NCI-H526 (cell line): ENCODE measurements at places on chromosomes 12 and 14.
A peak's percentile ranks its signal among the peaks of the same experiment; 100 is the strongest.

DNA sequence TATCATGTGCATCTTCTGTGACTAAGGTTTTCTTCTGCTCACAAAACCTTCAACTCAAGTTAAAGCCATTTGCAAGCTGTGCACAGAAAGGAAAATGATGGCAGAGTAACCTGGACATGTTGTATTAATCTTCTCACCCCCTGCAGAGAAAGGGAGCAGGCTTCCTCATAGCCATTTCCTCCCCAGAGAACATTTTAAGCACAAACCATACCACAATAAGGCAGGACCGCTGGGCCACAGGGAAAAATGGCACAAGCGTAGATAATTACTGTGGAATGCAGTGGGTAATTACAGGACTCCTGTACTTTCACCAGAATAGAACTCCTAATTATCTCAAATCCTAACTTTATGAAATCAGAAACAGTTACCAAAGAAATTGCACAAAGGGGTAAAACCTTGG is 215.7 kb downstream of the KIF21A start:
- no peak for DNase-seq

DNA sequence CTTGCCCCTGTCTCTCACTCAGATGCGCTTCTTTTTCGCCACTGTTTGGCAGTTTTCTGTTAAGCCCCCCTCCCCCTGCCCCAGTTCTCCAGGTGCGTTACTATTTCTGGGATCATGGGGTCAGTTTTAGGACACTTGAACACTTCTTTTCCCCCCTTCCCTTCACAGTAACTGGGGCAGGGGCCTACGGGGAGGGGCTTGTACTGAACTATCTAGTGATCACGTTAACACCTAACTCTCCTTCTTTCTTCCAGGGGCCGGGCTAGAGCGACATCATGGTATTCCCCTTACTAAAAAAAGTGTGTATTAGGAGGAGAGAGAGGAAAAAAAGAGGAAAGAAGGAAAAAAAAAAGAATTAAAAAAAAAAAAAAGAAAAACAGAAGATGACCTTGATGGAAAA is 3.7 kb downstream of the PABPN1 start:
- no peak for DNase-seq

GRCh38 chr12:98509063-98509462 is 6.3 kb upstream of the TMPO start:
- DNase-seq: no peak

DNA sequence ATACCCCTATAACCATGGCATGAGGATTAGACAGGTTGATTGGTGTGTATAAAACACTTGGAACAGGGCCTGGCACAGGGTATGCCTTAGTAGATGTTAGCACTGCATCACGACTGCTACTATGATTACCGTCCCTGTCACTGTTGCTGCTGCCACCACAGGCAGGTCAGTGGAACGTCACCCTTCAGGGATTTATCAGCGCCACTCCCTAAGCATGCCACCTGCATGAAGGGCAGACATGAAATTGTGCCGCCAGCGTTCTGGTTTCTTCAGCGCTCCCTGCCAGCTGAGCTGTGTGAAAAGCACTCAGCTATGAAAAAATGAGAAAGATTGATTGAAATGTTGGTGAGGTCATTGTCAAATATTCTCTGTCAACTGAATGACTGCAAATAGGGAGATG is 477.0 kb downstream of the DPF3 start:
- DNase-seq: peak; percentile 4

GRCh38 chr14:74308695-74309094 is 6.0 kb upstream of the ABCD4 start:
- DNase-seq: no peak

DNA sequence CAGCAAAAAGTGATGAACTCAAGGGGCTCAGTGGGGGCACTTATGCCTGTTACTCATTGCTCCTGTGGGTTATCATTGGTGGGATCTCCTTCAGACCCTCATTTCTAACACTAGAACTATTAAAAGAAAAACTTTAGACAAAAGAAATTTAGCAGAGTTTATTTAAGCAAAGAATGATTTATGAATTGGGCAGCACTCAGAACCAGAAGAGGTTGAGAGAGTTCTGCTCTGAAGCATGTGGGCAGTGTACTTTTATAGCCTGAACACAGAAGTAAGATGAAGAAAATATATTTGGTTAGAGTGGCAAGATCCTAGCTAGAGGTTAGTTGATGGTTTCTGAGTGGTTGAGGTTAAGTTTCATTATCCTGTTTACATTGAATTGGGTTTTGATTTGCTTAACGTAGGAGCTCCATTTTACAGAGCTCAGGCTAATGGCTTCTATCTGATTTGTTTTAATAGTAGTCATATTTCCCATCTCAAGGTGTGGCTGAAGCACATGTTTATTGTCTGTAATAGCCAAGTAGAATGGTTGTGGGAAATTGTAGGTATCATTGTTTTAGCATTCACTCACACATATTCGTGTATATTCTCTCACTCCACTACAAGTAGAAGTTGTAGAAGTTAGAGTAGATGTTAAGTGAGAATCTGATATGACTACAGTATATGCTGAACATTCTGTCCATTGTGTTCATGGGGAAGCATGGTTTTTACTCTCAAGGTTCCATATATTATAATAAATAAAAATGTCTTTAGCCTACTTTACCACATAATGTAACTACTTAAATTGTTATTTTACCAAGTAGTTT is 27.6 kb downstream of the LEMD3 start:
- no peak for DNase-seq

GRCh38 chr14:60294411-60295069 is 45.5 kb downstream of the PPM1A start:
- no peak for DNase-seq

GRCh38 chr12:67358781-67359338 is 89.7 kb downstream of the CAND1 start:
- no peak for DNase-seq

GRCh38 chr12:109797905-109798669 is 35.1 kb downstream of the TRPV4 start:
- DNase-seq: no peak

DNA sequence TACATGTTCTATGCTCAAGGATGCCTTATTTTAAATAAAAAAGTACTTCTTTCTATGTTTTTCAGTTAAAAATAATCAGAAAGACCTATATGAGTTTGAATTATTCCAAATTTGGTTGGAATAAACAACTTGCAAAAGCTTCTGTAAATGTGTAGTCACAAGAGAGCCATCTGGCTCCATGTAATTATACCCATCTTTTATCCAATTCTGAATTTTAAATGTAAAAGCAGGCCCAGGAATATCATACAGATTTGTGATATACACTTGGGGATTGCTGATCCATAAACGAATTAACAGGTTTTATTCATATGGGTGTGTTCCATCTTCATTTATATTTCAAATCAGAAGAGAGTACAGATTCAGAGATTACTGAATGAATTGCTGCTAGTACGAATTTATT is 329.2 kb upstream of the LRFN5 start:
- no peak for DNase-seq

- peak; percentile 40 for DNase-seq
Measured at GRCh38 chr12:113462998-113463745, 8.5 kb downstream of the LHX5 start.

GRCh38 chr14:49621114-49621881 is 699 bp downstream of the MGAT2 start:
- peak; percentile 25 for DNase-seq

- DNase-seq: peak; percentile 7
Measured at GRCh38 chr12:26863515-26863914, 30.5 kb upstream of the ITPR2 start.

DNA sequence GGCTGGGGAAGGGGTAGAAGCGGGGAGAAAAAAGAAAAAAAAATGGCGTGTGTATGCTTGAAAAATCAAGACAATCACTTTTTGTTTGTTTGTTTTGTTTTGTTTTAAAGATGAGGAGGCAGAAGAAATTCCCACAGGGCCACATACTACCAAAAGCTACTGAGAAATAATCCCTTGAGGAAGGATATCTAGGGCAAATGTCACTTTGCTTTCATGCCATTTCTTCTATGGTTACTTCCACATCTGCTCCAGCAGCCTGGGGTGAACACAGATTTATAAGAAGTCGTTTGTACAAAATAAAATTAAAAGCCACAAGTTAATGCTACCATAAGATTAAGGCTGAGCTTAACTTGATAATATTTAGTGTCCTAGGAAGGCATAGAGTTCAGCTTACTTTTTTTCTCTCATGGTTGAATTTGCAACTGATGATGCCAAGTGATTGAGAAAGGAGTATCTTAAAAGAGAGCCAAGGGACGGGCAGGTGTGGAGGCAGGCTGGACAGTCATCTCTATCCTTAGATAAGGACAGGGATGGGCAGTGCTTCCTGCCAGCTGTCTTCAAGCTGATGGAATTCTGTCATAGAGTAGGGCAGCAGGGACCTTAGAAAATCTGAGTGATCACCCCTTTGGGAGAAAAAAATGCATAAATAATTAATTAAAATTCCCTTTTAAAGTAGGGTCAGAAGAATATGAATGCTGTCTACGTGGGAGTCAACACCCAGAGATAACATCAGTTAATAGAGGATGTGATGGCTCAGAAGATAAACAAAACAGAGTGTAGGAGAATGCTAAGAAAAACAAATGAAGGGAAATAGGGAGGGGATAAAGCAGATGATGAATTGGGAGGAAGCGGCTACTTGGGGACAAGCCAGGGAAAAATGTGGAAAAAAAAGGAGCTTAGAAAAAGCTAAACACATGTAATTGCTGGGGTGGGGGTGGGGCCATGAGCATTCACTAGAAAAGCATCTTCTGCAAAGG is 57.1 kb downstream of the DYRK2 start:
- DNase-seq: no peak

DNA sequence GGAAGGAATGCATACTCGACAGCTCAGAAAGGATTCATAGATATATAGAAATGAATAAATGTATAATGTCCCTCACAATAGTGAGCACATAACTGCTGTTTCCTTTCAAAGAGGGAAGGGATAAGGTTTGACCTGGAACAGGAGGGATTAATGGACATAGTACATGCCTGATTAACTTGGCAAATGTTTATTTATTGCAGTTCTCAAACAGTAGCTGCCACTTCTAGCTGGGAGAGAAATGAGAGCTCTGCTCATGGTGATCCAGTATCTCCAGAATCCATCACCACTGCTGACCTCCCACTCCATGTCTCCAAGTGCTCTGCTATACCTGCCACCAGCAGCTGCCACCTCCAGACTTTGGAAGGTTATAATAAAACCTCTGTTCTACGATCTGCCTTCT is 108.1 kb downstream of the LRIG3 start:
- DNase-seq: no peak

- peak; percentile 42 for DNase-seq
Measured at GRCh38 chr14:33475623-33476022, 475.3 kb downstream of the EGLN3 start.

DNA sequence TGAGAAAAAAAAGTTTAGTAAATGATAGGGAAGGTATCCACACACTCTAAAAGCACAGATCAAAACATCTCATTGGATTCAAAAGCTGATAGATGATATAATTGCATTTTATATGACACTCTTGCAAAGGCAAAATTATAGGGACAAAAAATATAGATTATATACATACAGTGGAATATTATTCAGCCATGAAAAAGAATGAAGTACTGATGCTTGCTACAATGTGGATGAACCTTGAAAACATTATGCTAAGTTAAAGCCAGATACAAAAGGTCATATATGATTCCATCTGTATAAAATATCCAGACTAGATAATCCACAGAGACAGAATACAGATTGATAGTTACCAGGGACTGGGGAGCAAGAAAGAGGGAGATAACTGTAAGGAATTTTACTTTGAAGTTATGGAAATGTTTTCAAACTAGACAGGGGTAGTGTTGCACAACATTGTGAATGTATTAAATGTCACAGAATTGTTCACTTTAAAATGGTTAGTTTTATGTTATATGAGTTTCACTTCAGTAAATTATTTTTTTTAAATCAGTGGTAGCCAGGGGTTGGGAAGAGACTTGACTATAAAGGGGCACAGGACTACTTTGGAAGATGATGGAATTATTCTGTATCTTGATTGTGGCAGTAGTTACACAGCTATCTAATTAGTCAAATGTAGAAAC is 41.7 kb upstream of the CDKN3 start:
- DNase-seq: no peak

DNA sequence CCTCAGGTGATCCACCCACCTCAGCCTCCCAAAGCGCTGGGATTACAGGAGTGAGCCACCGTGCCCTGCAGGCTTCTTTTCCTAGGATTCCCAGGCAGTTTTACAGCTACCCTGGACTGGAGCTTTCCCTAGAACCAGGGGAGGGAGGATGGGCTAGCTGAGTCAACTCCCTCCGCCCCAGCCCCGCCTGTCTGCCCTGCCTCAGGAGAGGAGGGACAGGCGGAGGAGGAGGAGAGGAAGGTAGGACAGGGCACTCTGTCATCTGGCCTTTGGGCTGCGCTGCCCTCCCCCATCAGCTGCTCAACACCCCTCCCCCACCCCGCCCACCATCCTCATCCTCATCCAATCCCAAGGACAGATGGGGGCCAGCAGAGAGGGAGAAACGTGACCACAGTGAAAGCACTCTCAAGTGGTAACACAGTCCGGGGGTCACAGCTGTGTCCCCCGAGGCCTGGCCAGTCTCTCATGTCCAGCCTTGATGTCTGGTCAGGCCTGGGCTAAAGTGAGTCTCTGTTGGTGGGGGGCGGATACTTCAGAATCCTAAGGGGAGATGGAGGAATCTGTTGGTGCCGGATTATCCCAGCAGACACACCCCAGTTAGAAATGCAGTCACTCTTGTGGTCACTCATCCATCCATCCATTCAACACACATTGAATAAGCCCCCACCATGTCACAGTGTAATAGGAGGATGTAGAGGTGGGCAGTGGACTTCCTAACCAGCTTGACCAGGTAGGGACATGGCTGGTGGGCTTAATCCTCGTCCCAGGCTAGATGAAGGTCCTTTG is 12.3 kb downstream of the FIGNL2 start:
- DNase-seq: no peak

DNA sequence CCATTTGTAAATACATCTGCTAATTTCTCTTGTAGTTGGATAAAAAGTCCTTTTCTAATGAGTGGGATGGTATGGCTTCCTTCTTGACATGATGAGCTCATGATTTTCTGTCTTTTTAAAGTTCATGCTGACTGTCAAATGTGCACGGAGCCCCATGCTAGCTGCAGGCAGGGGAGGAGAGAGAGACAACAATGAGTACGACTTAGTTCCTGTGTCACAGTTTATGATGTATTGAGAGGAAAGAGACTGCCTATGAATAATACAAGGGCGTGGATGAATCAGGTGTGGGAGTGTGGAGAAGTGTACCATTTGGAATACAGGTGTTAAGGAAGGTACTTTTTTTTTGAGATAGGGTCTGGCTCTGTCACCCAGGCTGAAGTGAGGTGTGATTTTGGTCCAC is 10.7 kb upstream of the TBC1D30 start:
- DNase-seq: no peak

GRCh38 chr14:91980157-91980556 is 32.7 kb upstream of the FBLN5 start:
- no peak for DNase-seq

- no peak for DNase-seq
Measured at GRCh38 chr12:87165733-87166375, 863.3 kb downstream of the C12orf50 start.
